ENCODE measurements at places on chromosomes 11 and 22.

DNA sequence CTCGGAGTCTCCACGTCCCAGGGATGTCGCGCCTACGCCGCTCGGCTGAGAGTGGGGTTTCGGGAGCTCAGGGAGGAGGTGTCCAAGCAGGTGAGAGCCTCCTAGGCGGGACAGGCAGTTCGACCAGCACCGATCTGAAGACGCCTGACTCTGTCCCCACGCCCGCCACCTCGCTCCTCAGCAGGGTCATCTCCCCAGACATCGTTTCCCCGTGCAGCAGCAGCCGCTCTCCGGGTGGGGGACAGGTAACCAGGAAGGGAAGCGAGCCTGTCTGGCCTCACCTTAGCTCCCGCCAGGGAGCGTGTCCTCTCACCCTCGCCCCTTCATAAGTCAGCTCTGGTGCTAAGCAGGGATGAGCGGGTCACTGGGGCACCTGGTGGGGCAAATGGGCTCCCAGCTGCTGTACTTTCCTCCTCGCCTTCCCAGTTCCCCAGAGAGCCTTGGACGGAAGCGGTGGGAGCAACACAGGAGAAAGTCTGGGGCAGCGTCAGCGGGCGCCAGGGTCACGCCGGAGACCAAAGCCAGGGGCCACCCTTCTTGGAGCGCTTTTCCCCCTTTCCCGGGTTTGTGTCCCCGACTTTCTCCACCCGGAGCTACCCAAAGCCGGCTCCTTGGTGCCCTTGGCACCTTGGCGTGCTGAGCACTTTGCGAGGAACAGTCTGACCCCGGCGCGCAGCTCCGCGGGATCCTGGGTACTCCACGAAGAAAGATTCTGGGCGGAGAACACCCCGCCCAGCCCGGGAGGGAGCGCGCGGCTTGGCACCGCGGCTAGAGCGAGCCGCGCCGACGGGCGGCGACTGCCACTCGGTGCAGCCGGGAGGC, 1.6 kb downstream of the SPON1 start:
- H3K27ac ChIP-seq, result no peak overlapping the region
- H3K4me1 ChIP-seq, result peaks cover 44% of the 10 kb centered on the region
- DNase-seq, result peak; percentile 33
- H3K36me3 ChIP-seq, result peaks cover 17% of the 10 kb centered on the region
- H3K27me3 ChIP-seq, result peaks cover 85% of the 10 kb centered on the region

GRCh38 chr11:66328302-66329144, 7.7 kb downstream of the RIN1 start:
- H3K4me1 ChIP-seq, result peaks cover 55% of the 10 kb centered on the region
- DNase-seq, result peak; percentile 87
- peak overlapping the region; percentile 87 for H3K27ac ChIP-seq
- H3K27me3 ChIP-seq, result no peaks in the 10 kb centered on the region

GRCh38 chr11:71490044-71490730, 36.9 kb upstream of the KRTAP5-7 start:
- H3K4me3 ChIP-seq, result no peak overlapping the region
- H3K27ac ChIP-seq, result no peak overlapping the region
- H3K36me3 ChIP-seq, result peaks cover 63% of the 10 kb centered on the region
- peaks cover 2% of the 10 kb centered on the region for H3K4me1 ChIP-seq
- DNase-seq, result no peak

DNA sequence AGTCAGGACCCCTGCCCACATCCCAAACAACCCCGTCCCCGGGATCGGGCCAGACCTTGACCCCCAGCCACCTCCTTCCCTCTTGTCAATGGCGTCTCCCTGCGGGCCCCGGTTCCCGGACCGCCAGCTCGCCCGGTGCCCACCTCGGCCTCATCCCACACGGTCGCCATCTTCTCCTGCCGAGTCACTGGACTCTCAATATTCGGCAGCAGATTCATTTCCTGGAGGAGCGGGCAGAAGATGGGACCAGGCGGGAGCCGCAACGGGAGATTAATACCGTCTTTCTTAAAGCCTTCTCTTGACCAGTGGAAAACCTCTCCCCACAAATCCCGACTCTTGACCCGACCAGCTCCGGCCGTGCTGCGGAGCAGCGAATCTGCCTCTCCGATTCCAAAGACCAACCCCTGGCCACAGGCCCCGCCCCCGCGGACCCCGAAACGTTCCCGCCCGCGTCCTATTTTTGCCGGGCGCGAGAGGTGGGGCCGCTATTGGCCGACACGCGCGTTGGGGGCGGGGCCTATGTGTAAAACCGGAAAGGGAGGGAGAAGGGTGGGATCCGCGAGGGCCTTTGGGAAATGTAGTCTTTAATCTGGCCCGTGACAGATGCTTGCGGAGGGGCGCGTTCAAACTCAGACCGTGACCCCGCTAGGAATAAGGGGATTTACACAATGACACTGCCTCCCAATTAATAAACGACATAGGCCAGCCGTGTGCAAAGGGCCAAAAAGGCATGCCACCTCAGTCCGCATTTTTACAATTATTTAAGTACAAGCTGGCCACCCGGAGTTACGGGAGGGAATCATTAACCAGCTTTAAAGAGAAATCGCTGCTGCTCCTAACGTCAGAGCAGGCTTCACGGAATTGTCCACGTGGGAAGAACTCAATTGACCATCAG, at the start of gene PSMC3:
Gene PSMC3, minus strand, starts transcription at position 378 of the 895 bp plus-strand sequence. Its CDS starts 160 bp downstream, at position 218.
- H3K27me3 ChIP-seq, result no peaks in the 10 kb centered on the region
- peak within 1 kb of the TSS; percentile 100 for H3K4me3 ChIP-seq
- H3K4me1 ChIP-seq, result peaks cover 35% of the 10 kb centered on the region
- DNase-seq, result peak; percentile 99
- peaks cover 41% of the 10 kb centered on the region for H3K36me3 ChIP-seq

- DNase-seq, result no peak
- H3K27ac ChIP-seq, result no peak overlapping the region
- peaks cover 33% of the 10 kb centered on the region for H3K27me3 ChIP-seq
- H3K4me1 ChIP-seq, result no peaks in the 10 kb centered on the region
These were observed 113.1 kb upstream of the HSD17B12 start for GRCh38 chr11:43567396-43567975.

GRCh38 chr11:28951191-28951590, 843.0 kb downstream of the METTL15 start:
- no peak overlapping the region for H3K27ac ChIP-seq
- no peaks in the 10 kb centered on the region for H3K4me1 ChIP-seq
- H3K27me3 ChIP-seq, result no peaks in the 10 kb centered on the region
- H3K4me3 ChIP-seq, result no peak overlapping the region
- DNase-seq, result no peak

- no peaks in the 10 kb centered on the region for H3K36me3 ChIP-seq
- H3K4me1 ChIP-seq, result no peaks in the 10 kb centered on the region
- peaks cover 40% of the 10 kb centered on the region for H3K27me3 ChIP-seq
- no peak for DNase-seq
- no peak overlapping the region for H3K4me3 ChIP-seq
- H3K27ac ChIP-seq, result no peak overlapping the region
These were observed 1343.7 kb downstream of the BRD1 start for GRCh38 chr22:48483764-48484528.

DNA sequence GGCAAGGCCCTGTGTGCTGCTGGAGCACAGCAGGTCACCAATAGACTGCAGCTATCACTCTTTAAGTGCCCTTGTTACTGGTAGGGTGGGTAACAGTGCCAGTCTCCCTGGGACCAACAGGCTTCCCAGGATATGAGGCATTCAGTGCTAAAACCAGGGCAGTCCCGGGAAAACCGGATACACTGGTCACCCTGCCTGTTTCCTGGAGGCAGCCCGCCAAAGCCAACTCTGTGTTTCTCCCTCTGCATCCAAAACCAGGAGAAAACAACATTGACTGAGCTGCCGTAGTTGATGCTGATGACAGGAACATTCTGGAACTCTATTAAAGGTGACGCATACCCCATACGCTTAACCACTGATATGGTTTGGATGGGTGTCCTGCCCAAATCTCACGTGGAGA, 149.1 kb downstream of the SHANK2 start:
- no peak overlapping the region for H3K27ac ChIP-seq
- no peaks in the 10 kb centered on the region for H3K27me3 ChIP-seq
- H3K4me3 ChIP-seq, result no peak overlapping the region
- H3K4me1 ChIP-seq, result no peaks in the 10 kb centered on the region
- DNase-seq, result no peak
- no peaks in the 10 kb centered on the region for H3K36me3 ChIP-seq

- H3K36me3 ChIP-seq, result peaks cover 53% of the 10 kb centered on the region
- no peak for DNase-seq
- peaks cover 22% of the 10 kb centered on the region for H3K4me1 ChIP-seq
- peak overlapping the region; percentile 63 for H3K27ac ChIP-seq
These were observed 10.1 kb downstream of the MCM5 start for GRCh38 chr22:35409783-35410662.

DNA sequence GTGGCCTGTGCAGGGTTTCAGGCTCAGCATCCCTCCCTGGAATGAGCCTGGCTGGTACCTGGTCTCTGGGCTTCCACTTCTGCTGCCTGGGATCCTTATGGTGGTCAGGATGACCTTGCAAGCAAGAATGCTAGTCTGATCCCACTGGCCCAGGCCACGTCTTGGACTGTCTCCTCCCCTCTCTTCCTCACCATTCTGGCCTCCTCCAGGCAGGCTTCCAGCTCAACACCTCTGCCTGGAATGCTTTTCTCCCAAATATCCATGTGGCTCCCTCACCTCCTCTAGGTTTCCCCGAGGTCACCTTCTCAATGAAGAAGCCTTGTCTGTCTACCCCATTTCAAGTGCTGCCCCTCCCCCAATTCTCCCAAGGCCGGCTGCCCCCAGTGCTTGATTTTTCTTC, 39.4 kb upstream of the ALX4 start:
- no peak overlapping the region for H3K27ac ChIP-seq
- H3K27me3 ChIP-seq, result peaks cover 46% of the 10 kb centered on the region
- H3K36me3 ChIP-seq, result no peaks in the 10 kb centered on the region

DNA sequence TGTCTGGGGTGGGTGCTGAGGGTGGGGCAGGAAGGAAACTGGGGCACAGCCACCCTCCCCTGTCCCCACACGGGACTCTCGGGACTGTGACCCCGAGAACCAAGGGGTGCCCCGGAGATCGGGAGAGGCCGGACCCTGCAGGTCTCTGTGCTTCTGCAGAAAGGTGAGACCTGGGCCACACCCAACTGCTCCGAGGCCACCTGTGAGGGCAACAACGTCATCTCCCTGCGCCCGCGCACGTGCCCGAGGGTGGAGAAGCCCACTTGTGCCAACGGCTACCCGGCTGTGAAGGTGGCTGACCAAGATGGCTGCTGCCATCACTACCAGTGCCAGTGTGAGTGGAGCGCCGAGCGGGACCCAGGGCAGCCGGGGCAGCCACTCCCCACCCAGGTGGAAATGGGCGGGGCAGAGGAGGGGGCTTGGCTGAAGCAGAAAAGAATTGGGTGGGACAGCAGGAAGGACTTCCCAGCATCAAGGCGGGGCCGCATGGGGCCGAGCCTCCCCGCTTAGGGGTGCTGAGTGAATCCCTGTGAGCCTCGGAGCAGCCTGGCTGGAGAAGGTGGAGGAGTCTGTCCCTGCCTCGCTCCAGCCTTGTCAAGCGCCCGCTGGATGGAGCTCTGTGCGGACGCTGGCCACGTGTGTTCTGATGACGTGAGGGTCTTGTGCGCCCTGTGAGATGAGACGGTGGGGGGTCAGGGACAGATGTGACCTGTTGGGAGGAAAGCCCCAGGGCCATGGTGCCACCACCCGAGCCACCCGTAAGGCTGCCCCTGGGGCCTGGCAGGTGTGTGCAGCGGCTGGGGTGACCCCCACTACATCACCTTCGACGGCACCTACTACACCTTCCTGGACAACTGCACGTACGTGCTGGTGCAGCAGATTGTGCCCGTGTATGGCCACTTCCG, 29.3 kb upstream of the MUC5B start:
- no peaks in the 10 kb centered on the region for H3K4me1 ChIP-seq
- no peak overlapping the region for H3K4me3 ChIP-seq
- no peaks in the 10 kb centered on the region for H3K27me3 ChIP-seq

DNA sequence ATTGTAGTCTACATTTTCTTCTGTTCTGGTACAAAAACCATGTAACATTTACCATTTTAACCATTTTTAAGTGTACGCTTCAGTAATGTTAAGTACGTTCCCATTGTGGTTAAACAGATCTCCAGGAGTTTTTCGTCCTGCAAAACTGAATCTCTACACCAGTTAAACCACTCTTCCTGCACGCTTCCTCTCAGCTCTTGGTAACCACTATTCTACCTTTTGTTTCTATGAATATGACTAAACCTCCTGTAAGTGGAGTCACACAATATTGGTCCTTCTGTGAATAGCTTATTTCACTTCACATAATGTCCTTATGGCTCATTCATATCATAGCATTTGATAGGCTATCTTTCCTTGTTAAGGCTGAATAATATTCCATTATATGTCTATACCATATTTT, 7.1 kb upstream of the EXT2 start:
- H3K36me3 ChIP-seq, result peaks cover 22% of the 10 kb centered on the region
- no peak overlapping the region for H3K4me3 ChIP-seq
- no peak for DNase-seq
- H3K27ac ChIP-seq, result no peak overlapping the region

DNA sequence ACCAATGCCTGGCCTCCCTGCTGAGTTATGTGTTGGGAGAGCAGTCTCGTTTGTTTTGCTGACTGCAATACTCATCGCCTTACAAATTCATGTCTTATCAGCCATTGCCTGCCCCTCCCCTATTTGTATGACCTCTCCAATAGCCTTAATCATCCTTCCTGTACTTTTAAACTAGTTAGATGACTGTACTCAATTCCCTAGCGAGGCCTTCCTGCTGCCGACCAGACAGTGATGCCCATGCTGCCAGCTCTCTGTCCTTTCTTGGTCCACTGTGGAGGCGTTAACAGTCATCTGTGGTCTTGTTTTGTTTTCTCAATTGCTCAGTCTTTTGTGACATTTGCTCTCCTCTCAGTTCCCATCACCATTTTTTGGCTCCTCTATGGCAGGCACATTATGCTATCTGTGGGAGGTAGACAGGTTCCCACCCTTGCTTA, 20.3 kb upstream of the YPEL1 start:
- no peaks in the 10 kb centered on the region for H3K4me1 ChIP-seq
- H3K27me3 ChIP-seq, result no peaks in the 10 kb centered on the region
- H3K27ac ChIP-seq, result peak overlapping the region; percentile 66

GRCh38 chr11:7586376-7586775, 72.6 kb downstream of the PPFIBP2 start:
- H3K4me1 ChIP-seq, result peaks cover under 1% of the 10 kb centered on the region
- no peak overlapping the region for H3K27ac ChIP-seq
- no peak for DNase-seq
- peaks cover 2% of the 10 kb centered on the region for H3K36me3 ChIP-seq
- H3K27me3 ChIP-seq, result peaks cover 33% of the 10 kb centered on the region

DNA sequence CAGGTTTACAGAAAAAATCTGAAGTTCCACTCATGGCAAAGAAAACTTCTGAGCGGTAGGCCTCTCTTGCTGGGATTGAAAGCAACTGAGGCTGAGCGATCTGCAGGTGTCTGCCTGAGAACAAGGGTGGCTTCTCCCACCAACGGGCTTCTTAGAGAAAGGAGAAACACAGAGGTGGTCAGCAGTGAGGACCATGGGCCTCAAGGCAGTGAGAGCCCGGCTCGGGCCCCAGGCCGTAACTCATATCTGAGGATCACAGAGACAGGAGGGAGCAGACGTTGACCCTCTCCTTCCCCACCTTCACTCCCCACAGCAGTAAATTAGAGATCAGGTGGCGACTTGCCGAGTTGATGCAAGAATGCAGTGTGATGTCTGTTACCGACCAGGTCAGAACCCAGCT, 50.9 kb upstream of the RTL6 start:
- no peak overlapping the region for H3K4me3 ChIP-seq
- H3K36me3 ChIP-seq, result no peaks in the 10 kb centered on the region
- H3K27me3 ChIP-seq, result peaks cover 26% of the 10 kb centered on the region
- DNase-seq, result no peak

All from activated naive CD4-positive, alpha-beta T cell treated with anti-CD3 and anti-CD28 coated beads, Interleukin-2, amount 10 ng/mL, durations not matched to agents 7 days and 5 days (primary cell).